Peyer's patch (tissue), 4 donors: ENCODE measurements at places on chromosomes 12 and 14. TPM values are rescaled to one million over a fixed set of nuclear protein-coding genes. Genes with fewer than 3 reads are reported as not detected.

DNA sequence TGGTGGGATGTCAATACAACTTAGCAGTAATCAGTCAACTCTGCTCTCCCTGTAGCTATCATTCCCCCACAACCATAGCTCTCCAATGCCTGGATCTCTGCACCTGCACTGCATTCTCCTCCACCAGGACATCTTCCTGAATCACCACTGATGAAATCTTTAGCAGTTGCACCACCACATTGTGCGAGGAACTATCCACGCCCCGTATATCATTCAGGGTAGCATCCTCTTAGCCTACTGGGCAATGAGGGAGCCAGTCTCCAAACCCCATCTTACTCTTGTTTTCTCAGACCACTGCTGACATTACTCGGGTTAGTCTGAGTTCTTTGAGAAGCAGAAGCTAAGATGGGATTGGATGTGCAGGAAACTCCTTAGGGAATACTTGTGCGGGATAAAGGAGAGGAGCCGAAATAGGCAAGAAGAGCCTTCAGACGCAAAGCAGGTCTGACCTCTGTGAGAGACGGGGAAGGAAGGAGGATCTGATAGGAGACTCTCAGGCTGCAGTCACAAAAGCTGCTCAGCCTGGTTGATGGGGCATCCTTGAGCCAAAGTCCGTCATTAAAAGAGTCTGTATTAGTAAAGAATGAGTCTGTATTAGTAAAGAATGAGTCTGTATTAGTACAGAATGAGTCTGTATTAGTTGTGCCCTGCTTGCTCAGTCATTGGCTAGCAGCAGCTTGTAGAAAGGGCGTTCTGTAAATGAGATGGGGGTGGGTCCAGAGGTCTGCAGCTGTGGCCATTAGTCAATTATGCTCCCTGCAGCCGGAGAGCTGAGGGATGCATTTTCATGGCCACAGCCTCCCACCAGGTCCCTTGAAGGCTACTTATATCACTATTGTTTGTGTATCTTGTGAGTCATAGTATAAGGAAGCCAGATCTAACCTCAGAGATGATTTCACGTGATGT is 49.6 kb upstream of the RASSF3 start:
- no peaks in the 10 kb centered on the region for H3K27me3 ChIP-seq
- H3K4me1 ChIP-seq = no peaks in the 10 kb centered on the region
- no peaks in the 10 kb centered on the region for H3K36me3 ChIP-seq
- no peak for DNase-seq

DNA sequence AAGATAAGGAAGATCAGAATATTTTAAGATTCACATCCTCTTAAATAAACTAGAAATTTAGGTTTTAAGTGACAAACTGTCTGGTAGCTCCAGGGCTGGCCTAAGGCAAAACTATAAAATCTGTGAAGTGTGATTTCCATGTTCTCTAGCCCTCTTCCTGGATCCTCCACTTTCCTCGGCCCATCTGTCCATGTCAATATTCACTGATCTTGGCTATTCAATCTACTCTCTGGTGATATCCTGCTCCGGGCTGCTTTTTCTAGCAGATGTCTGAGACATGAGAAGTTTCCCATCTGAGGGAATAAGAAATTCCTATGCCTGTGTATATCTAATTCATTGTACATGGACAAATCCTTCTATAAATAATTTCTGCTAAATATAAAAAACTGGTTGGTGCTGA is 500.4 kb downstream of the GALC start:
- no peaks in the 10 kb centered on the region for H3K36me3 ChIP-seq
- no peaks in the 10 kb centered on the region for H3K27me3 ChIP-seq
- H3K27ac ChIP-seq = no peak overlapping the region
- DNase-seq = no peak

DNA sequence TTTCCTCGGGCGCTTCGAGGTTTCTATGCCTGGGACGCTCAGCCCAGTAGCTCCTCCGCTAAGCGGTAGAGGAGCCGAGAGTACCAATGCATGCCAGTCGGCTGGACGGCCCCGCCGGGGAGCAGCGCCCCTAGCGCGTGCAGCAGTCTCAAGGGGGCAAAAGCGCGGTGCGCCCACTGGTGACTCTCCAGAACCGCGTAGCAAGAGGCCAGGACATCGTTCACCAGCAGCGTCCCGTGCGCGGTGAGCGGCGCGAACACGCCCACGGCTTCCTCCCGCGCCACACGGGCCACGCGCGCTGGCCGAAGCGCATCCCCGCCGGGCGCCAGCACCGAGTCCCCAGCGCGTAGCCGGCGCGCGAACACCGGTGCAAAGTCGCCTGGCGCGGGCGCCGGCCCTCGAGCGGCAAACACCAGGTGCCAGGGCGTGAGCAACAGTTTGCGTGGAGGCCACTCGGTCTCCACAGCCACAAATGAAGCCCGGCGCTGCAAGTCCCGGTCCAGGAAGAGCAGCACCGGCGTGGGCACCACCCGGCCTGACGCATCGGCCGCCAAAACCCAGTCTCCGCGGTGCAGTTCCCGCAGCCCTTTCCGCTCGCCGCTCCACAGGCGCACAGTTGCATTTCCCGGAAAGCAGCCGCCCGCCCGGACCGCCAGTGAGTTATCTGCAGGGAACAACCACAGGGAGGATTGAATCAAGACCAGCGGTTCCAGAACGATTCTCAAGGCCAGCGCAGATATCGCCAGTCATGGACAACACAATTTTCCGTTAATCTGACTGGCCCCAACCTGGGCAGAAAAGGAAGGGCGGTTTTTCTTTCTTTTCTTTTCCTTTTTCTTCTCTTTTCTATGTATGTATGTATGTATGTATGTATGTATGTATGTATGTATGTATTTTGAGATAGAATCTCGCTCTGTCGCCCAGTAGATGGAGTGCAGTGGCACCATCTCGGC is 4.5 kb downstream of the DHH start:
- DNase-seq = no peak
- H3K4me1 ChIP-seq = no peaks in the 10 kb centered on the region
- peaks cover 49% of the 10 kb centered on the region for H3K27me3 ChIP-seq
- H3K27ac ChIP-seq = no peak overlapping the region

- no peak for DNase-seq
- H3K27me3 ChIP-seq = no peaks in the 10 kb centered on the region
- no peak overlapping the region for H3K4me3 ChIP-seq
Observed at GRCh38 chr12:76874491-76875190, 4.2 kb downstream of the CSRP2 start.

The RNASE7 gene
- total RNA-seq = not detected

DNA sequence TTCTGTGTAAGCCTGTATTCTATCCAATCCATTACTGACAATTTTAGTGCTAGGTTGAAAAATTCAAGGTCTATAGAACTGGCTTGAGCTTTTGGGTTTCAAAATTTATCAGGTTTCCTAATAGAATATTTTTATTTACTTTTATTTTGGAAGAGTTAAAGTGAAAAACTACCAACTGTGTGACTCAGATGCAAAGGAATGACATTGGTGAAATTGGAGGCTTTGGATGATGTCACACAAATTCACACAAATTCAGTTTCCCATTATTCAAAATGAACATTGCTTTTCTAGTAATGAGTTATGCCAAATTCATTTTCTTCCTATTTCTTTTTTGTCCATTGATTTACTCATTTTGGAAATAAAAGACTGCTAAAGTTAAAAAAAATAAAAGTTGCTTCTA is 186.9 kb downstream of the ALX1 start:
- H3K27ac ChIP-seq = no peak overlapping the region
- H3K36me3 ChIP-seq = no peaks in the 10 kb centered on the region
- no peak for DNase-seq
- no peak overlapping the region for H3K4me3 ChIP-seq

DNA sequence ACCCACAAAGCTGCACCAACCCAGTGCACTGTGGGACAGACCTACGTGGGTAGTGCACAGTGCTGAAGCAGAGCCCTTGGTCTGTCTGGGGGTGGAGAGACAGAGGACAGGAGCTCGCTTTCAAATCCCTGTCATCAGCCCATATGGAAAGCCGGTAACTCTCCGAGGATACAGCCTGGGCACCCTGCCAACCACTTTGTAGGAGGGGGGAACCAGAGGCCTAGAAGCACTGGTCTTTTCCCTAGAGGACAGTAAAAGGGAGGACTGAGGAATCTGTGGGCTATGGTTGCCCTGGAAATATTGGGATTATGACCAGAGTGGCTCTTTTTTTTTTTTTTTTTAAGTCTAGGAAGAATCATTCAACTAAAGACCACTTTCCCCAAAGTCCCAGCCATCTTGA is 74.3 kb downstream of the MAP3K9 start:
- H3K4me3 ChIP-seq = no peak overlapping the region
- no peaks in the 10 kb centered on the region for H3K27me3 ChIP-seq
- no peak overlapping the region for H3K27ac ChIP-seq
- DNase-seq = no peak
- no peaks in the 10 kb centered on the region for H3K4me1 ChIP-seq

The HIP1R gene
- total RNA-seq = 208 TPM

The NFATC4 gene
- total RNA-seq = 6.5 TPM

The TBK1 gene
- total RNA-seq = 24.9 TPM

GRCh38 chr14:65804439-65805112 is 392.0 kb downstream of the FUT8 start:
- no peaks in the 10 kb centered on the region for H3K36me3 ChIP-seq
- H3K4me3 ChIP-seq = no peak overlapping the region
- no peaks in the 10 kb centered on the region for H3K27me3 ChIP-seq
- H3K27ac ChIP-seq = no peak overlapping the region
- DNase-seq = no peak

The PELI2 gene
- total RNA-seq = 15.2 TPM

DNA sequence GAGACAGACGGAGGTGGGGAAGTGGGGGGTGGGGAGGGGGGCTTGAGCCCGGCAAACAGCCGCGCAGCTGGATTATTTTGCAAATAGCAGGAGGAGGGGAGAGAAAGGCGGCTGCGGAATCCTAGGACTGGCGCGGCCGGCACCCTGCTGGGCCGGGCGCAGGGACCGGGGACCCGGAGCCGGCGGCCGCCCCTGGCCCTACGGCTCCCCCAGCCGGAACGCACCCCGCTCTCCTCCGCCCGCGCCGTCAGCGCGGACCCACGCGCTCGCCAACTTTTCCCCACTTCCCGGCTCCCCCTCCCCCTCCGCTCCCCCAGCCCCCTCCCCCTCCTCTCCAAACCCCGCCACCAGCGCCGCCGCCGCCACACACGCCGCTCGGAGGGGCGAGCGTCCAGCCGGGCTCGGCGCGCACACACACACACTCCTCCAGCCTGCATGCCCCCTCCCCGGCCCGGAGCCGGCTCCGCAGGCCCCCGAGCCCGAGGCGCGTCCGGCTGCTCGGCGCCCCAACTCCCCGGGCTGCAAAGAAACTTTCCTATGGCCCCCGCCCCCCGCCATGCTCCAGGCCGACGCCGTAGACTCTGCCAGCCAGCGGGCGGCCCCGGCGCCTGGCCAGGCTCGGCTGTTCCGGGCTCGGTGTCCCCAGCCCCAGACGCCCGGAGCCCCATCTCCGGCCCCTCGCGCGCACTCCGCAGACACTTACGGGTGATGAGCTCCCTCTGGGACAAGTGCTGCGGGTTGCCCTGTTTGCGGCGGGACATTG is 1.4 kb downstream of the BCL11B start:
- peaks cover 42% of the 10 kb centered on the region for H3K4me1 ChIP-seq
- peak overlapping the region; percentile 55 for H3K4me3 ChIP-seq
- peak overlapping the region; percentile 84 for H3K27ac ChIP-seq
- H3K27me3 ChIP-seq = no peaks in the 10 kb centered on the region
- H3K36me3 ChIP-seq = no peaks in the 10 kb centered on the region
- DNase-seq = no peak

The LMNTD1 gene
- total RNA-seq = not detected

GRCh38 chr12:1935700-1936378 is 17.4 kb upstream of the CACNA2D4 start:
- DNase-seq = no peak
- no peaks in the 10 kb centered on the region for H3K4me1 ChIP-seq
- H3K27me3 ChIP-seq = no peaks in the 10 kb centered on the region
- no peaks in the 10 kb centered on the region for H3K36me3 ChIP-seq

DNA sequence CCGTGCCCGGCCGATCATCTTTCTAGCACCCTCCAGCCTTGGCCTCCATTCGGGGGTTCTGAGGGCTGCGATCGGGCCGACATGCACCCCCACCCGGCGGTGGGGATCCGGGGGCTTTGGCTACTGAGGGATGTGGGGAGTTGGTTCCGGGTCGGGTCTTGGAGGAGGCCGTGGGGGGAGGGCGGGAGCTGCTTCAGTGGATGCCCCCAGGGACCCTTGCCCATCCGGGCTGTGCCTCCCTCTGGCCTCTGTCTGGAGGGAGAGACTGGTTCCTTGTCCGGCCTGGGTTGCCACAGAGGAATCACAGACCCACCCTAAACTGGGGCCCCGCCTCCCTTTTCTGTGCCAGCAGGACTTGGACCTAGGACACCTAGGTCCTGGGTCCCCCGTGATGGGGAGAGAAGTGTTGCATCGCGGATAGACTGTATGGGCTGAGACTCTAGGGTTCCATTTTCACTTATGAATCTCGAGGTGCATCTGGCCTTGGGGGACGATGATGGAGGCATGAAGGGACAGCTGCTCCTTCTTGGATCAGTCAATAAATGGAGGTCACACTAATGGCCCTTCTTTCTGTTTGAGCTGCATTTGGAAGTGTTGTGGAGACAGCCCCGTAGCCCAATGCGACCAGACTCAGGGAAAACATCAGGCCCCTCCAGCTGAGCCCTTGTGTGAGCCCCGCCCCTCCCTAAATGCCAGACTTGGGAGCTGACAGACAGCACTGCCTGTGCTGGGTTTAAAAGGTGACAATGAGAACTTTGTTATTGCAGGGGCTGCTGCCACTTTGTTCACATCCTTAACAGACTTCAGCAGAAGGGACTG is 577 bp downstream of the DTX3 start:
- no peaks in the 10 kb centered on the region for H3K4me1 ChIP-seq
- no peak for DNase-seq
- H3K4me3 ChIP-seq = peak overlapping the region; percentile 69
- peak overlapping the region; percentile 75 for H3K27ac ChIP-seq
- no peaks in the 10 kb centered on the region for H3K36me3 ChIP-seq
- H3K27me3 ChIP-seq = no peaks in the 10 kb centered on the region
